ENCODE measurements at places on chromosomes 16 and 17.
A peak's percentile ranks its signal among the peaks of the same experiment; 100 is the strongest.

GRCh38 chr16:82738699-82739098, 111.9 kb downstream of the CDH13 start:
- no peak for DNase-seq

DNA sequence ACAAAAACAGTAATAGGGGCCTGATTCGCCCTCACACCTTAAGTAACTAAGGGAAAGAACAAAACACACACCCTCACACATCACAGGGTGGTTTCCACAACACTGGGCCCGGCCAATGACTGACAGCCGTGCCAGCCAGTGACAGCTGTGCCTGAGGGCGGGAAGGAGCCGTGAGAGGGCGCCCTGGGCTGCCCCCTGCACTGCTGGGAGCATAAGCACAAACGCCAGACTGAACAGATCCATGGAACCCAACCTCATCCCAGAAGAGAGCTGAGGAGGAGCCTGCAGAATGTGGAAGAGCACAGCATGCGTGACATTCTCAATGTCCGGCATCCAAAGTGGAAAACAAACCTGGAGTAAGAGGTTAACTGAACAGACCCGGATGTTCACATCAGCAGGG, 16.0 kb downstream of the CSNK1D start:
- DNase-seq: no peak

DNA sequence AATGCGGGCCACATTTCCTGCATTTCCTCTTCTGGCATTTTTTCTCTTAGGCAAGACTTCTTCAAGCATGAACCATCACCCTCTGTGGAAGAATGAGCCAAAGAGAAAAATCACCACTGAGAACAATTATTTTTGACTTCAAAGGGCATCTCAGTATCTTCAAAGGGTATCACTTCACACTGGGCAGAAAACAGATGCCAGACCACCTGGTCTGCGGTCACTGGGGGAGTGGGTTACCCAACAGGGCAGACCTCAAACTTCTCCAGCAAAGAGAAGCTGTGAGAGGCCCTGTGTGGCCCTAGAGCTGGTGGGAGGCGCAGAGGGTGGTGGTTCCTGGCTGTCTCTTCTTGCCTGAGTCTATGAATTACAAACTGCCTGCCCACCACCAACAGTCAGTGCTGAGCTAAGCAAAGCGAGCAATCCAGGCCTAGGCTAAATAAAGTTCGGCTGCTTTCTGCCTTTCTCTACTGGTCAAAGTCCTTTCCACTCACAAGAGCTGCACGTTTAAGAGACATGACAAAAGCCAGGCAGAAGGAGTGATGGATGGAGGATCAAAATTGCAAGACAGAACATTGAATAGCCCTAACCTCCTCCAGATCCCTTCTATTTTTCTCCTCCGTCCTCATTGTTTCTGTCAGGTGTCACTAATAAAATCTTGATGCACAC, 602.7 kb upstream of the CDH5 start:
- no peak for DNase-seq

DNA sequence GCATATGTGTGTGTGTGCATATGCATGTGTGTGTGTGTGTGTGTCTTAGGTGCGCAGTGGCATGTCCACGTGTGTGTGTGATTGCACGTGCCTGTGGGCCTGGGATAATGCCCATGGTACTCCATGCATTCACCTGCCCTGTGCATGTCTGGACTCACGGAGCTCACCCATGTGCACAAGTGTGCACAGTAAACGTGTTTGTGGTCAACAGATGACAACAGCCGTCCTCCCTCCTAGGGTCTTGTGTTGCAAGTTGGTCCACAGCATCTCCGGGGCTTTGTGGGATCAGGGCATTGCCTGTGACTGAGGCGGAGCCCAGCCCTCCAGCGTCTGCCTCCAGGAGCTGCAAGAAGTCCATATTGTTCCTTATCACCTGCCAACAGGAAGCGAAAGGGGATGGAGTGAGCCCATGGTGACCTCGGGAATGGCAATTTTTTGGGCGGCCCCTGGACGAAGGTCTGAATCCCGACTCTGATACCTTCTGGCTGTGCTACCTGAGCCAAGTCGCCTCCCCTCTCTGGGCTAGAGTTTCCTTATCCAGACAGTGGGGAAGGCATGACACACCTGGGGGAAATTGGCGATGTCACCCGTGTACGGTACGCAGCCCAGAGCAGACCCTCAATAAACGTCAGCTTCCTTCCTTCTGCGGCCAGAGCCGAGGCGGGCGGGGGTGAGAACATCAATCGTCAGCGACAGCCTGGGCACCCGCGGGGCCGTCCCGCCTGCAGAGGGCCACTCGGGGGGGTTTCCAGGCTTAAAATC, 47.6 kb downstream of the IL21R start:
- DNase-seq: no peak

DNA sequence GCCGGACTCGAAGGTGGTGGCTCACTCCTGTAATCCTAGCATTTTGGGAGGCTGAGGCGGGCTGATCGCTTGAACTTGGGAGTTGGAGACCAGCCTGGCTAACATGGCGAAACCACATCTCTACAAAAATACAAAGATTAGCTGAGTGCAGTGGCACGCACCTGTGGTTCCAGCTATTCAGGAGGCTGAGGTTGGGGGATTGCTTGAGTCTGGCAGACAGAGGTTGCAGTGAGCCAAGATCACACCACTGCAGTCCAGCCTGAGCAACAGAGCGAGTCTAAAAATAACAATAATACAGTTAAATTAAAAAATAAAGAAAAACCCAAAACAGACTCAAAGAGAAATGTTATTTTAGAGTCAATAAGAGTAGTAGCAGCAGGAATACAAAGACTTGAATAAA, 29.7 kb upstream of the ABCA5 start:
- no peak for DNase-seq

GRCh38 chr16:86917471-86918365, 339.4 kb downstream of the FOXL1 start:
- DNase-seq: no peak

- DNase-seq: no peak
Observed at GRCh38 chr16:86436466-86437185, 73.7 kb upstream of the FOXF1 start.

- DNase-seq: no peak
Observed at GRCh38 chr17:3972281-3972731, 8.1 kb upstream of the ATP2A3 start.

- no peak for DNase-seq
Observed at GRCh38 chr17:4109449-4109848, 33.4 kb downstream of the ZZEF1 start.

DNA sequence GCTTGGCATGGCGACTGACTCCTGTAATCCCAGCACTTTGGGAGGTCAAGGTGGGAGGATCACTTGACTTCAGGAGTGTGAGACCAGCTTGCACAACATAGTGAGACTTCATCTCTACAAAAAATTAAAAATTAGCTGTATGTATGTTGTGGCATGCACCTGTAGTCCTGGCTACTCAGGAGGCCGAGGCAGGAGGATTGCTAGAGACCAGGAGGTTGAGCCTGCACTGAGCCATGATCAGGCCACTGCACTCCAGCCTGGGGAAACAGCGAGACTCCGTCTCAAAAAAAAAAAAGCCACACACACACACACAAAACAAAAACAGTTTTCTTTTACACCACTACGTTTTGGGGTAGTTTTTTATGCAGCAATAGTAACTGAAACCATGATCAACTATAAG, 89.0 kb upstream of the DHX40 start:
- no peak for DNase-seq

GRCh38 chr16:53809088-53809932, 105.4 kb downstream of the FTO start:
- DNase-seq: peak; percentile 52

DNA sequence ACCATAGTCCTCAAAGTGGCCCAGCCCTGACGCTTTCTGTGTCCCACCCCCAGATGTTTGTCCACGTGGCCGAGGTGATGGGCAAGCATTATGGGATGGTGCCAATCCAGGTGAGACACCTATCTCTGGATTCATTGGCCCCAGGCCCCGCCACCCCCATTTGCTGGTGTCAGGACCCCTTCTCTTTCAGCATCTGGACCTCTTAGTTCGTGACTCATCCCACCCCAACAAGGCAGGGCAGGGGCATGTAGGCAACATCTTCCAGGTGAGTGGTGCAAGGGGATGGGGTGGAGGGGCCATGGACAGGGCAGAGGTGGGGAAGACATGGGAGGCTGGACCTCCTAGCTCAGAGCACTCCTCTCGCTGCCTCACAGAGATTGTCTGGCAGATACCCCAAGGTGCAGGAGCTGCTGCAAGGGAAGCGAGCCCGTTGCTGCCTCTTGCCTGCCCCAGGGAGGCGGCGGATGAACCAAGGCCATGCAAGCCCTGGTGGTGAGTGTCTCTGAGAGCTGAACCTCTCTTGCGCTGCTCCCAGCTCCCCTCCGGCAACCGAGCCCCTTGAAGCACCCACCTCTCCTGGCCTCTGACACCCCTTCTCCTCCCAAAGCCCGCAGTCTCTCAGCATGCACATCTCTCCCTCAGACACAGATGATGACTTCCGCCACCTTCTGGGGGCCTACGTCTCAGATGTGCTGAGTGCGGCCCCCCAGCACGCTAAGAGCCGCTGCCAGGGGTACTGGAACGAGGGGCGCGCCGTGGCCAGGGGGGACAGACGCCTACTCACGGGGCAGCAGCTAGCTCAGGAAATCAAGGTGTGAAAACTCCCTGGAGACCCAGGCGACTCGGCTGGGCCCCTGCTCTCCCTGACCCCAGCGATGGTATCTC, 3.6 kb downstream of the RNF112 start:
- DNase-seq: no peak

DNA sequence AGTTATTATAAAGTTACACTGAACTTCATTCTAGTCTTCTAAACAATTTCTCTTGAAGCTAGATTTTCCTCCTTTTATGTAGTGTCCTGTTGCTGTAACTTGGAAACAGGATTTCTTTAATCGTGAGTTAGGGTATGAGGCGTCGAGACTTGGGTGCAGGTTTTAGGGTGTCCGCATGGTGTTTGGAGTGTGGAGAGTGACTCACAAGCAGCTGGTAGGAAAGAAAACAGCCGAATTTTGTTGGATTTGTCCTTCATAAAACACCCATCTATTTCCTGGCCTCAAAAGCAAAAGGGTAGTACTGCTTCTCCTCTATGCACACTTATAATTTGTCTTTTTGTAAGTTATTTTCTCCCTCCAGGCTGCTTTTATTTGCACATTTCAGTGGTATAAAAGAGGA, 1.6 kb downstream of the RPTOR start:
- DNase-seq: no peak

DNA sequence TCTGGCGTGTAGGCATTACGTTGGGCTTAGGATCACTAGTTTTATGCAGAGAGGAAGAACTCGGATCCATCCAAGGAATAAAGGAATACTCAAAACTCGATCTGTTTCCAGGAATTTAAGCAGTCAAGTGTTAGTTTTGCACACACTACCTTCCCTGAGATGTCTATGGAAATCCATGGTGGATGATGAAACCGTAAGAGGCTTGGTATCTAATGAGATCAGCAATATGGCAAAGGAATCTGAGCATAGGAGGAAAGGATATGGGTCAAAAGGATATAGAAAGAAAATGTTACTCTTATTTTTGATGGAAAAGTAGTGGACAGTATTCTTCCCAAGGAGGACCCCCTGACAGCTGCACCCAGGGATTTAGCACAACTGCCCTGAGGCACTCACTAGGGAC, 59.6 kb downstream of the SMG6 start:
- DNase-seq: no peak

- no peak for DNase-seq
Observed at GRCh38 chr17:27904534-27905446, 11.6 kb upstream of the LYRM9 start.

DNA sequence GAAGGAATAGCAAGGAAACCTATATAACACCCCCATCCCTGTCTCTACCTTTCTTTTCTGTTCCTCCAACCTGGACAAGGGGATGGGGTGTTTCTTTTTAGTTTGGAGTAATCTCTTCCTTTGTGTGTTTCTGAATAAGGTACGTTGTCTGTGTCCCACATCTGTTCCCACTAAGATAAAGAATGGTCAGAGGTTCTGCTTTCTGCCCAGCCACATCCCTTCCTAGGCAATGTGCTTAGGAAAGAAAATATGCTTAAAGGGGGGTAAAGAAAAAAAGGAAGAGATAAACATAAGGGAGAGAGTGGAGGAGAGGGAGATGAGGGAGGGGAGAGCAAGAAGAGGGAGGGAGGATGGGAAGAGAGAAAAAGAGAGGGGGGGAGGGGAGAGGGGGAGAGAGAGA, 35.1 kb downstream of the SLC6A2 start:
- DNase-seq: no peak

DNA sequence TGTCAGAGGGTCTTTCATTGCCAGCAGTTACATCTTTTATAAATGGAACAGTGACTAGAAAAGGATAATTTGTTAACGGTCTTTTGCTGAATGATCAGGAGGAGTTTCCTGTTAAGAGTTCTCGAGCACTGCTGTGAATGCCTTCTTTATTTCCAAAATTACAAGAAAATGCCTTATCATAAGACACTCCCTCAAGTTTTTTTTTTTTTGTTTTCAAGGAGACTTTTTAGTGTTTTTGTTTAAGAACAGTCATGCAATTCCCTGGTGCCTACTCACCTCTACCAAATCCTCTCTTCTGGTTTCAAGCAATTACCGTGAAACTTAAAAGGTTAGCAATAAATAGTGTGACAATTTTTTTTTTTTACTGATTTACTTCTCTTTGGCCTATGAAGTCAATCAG, 19.0 kb upstream of the VWA3A start:
- DNase-seq: peak; percentile 62

DNA sequence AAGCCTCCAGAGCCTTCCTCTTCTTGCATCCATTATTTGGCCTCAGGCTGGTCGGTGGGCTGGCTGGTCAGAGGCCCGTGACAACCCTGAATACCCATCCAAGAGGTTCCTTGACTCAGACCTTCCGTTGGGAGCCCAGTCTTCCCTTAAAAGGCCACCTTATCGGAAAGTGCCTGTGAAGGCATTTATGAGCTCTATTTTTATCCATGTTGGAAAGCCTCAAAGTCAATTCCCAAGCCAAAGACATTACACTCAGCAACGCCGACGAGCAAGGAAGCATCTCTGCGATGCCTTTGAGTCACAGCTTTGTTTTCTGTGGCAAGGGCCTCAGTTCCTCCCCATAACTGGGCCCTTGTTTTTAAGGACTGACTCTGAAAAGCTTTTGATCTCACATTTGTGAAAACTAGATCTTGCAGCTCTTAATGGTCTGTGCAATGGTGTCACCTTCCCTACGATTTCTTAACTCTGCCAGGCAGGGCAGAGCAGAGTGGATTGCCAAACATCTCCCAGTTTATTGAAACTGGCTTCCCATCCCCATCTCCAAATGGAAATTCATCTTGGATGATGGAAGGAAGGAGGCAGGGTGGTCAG, 13.3 kb upstream of the SPOP start:
- peak; percentile 56 for DNase-seq

- DNase-seq: no peak
Observed at GRCh38 chr17:61124562-61124961, 275.1 kb upstream of the TBX2 start.

DNA sequence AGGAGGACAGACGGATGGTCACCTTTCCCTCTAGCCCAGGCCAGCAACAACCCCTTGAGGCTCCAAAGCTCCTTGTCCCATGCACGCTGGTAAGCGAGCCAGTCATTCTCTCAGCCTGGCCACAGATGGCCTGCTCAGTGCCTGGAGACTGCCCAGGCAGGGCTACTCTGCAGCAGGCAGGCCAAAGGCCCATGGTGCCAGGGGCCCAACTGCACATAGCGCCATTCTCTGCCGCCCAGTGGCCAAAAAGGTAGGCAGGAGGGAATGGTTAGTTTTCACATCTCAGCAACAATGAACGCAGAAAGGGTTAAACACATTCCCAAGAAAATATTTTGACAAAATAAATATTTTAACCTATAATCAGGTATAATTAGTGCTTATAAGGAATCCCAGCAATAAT, 7.7 kb upstream of the SREBF1 start:
- no peak for DNase-seq

Data from foreskin melanocyte (primary cell).